ENCODE measurements at places on chromosomes 6 and 20.

DNA sequence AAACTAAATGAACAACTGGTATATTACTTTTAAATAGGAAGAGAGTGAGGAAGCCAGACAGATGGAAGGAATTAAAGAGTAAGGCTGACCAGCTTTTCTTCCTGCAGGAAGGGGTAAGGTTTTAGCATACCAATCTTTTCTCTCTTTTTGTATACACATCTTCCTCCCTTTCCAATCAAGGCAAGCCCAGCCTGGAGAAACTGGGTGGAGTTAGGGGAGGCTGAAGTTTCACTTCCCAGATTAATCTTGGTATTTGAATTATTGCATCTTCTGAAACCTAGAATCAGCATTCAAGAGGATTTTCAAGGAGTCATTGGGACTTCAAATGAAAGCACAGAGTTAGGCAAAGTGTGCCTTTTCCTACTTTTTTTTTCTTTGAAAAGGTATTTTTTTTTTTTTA is 33.1 kb downstream of the TMEM14A start:
- no peak for DNase-seq

DNA sequence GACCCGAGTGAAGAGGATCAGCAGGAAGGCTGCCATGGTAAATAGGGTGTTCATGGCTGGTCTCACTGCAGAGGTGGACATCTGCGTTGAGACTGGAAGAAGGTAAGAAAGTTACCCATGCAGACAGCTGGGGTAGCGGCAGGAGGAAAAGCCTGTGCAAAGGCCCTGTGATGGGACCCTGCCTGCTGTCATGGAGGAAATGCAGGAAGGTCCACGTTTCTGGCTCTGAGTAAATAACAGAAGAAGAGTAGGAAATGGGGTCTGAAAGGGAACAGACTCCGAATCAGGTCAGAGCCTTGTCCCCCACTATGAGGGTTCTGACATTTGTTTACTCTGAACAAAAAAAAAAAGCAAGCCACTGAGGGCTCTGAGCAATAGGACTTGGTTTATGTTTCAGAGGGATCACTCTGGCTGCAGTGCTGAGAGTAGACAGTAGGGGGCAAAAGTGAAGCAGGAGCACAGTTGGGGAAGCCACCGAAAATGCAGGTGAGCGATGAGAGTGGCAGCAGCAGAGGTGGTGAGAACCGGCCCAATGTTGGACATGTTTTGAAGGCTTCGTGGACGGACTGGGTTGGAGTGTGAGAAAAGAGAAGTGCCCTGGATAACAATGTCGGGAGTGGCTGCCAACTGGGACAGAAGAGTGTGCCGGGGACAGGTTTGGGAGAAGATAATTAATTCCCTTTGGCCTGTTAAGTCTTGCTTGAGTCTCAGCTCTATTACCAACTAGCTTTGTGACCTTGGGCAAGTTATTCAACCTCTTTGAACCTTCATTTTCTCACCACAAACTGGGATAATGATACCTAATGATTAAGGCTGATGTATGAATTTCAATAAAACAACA is 57.9 kb upstream of the MAP7 start:
- peak; percentile 68 for DNase-seq

DNA sequence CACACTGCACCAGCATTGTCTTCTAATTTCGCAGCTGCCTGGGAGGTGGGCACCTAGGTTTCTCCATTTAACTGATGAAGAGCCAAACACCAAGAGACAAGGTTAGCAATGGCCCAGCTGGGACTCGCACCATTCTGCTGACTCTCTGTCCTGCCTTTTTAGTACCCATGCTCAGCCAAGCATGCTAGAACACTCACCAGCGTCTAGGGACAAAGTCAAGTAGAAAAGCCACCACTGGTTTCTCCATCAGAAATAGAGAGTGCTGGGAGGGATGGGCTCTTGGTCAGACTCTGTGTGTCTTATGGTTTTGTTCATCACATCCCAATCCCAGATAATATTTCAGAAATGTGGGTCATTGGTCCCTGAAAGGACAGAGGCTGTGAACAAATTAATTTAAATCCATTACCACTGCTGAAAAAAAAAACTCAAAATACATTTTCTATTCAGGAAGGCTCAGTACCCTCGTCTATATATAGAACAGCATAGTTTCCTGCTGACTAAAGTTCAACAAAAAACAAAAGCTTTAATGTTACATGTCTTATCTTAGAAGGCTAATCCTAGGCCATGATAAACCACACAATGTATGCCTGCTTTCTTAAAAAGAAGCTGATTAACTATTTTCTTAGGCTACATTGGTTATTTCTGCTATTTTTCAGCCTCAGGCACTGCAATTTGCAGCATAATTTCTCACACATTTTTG is 111.0 kb downstream of the TBC1D7 start:
- no peak for DNase-seq

DNA sequence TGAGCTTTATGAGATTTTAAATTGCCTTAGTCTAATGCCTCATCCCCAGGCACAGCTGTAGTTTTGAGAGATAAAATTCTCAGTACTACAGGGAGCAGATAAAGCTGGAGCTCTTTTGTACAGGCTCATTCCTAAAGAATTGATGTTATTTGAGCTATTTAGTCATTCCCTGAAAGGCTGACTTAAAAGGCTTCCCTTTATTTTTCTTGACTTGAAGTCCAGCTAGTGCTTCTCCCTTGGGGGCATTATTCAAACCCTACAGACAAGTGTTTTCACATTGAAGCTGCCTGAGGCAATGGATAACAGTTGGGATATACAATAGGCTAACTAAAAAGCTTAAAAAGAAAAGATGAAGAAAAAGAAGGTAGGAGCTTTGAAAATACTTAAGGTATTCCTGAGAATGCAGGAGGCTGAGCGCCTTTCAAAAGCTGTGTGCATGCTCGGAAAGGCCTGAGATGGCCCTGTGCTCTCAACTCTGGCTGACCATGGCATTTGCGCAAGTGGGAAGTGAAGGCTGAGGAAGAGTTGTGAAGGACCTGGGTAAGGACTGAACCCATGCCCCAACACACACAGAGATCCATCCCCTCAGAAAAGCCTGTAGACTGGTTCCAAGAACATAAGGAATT is 315.1 kb downstream of the SMOC2 start:
- no peak for DNase-seq

GRCh38 chr6:138662471-138662870 is 111.1 kb upstream of the CCDC28A start:
- no peak for DNase-seq

DNA sequence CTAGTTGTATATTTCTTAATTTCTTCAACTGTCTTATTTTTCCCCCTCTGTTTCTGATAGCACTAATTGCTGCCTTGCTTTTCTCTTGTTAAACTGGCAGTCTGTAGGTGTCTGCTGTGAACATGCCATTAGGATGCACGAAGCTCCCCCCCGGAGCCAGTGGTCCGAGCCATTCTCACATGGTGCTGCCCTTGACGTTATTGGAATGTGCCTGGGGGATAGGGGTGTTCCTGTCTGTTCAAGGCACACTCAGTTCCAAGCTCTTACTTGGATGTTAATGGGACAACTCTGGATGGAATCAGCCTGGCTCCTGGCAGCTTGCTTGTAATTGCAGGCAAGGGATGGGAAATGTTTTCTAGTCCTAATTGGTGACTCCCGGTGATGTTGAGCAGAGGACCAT is 68.4 kb downstream of the RREB1 start:
- no peak for DNase-seq

DNA sequence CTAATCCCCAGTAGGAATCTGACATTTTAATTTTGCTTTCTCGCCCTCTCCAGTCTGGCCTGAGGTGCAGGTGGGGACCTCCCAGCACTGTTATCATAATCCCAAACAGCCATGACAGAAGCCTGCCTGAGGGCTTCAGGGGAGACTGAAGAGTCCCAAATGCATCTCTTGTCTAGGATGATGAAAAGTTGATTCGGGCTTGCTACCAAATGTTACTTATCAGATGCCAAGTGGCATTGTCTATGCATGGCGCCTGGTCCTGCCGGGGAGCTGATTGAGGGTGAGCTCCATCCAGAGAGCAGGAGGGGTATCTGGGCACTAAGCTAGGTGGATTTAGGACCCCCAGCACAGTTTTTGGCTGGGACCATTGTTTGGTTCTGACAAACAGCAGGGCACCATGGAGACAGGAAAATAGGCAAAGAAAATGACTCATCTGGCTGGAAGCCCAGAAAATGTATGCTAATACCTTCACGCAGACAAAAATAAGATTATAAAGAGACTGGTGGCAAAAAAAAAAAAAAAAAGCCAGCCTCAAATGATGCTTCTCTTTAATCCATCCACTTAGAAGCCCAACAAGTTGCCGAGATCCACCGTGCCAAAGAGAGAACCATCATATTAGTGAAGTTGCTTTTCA is 513.7 kb upstream of the SULF2 start:
- DNase-seq: no peak

GRCh38 chr6:90496258-90497016 is 90.4 kb downstream of the MAP3K7 start:
- no peak for DNase-seq

DNA sequence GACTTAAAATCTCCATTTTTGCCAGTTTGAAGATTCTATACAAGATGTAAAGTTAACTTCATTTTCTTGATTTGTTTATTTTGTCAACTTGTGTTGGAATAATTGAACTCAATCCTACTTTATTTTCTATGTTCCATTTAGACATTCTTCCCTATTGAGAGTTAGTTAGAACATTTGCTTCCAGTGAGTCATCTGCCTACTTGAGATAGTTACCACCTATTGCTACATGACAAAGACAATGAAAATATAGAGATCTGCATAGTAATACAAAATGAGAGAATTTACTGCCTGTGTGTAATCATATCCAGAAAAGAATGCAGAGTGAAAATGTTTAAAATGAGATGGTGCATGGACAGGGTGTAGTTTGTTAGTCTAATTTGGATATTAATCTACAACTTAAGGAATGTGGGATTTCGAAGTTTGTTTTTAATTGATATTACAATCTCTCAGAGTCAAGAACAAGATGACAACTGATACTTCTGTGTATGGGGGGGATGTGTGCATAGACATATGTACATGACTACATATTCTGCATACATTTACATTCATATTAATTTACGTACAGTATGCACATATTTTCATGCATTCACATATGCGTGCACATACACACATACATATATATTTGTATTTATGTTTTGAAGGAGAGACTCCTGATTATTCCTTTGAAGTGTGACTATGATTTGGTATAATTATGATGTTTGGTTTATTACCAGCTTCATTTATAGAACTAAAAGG is 420.1 kb downstream of the NKAIN2 start:
- no peak for DNase-seq

- no peak for DNase-seq
These were observed 194.4 kb downstream of the BTBD9 start for GRCh38 chr6:38445336-38445735.

GRCh38 chr6:116533233-116533957 is 12.1 kb downstream of the TRAPPC3L start:
- no peak for DNase-seq

- no peak for DNase-seq
These were observed 7.4 kb upstream of the SLC12A5 start for GRCh38 chr20:46021361-46022359.

DNA sequence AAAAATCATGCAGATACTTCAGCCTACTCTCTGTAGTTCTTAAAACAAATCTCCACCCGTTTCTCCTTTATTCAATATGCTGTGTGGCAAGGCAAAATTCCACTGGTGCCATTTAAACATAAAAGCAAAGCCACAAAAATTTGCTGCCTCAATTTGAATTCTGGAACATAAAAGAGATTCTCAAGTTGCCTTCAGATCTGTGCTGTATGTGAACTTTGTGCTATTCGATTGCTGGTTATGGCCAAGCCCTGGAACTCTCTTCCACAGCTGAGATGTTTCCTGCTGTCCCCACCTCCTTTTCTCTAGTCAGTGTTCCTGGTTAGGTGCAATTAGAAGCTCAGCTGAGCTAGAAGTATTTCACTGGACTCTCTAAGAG is 395.3 kb upstream of the BTBD3 start:
- no peak for DNase-seq

DNA sequence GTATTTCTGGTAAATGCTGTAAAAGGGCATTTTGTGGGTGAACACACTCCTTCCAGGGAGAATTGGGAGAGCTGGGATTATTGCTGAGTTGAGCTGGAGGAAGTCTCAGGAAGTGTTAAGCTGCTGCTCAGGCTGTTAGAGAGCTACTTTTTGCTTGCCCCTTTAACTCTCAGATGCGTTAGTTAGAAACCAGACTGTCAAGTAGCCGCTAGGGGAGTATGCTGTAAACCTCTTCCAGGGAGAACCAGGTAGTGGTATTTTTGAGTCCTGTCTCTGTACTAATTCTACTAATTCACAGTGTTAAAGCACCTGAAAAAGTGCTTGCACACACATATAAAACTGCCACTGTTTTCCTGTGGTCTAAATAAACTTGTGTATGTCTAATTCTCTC is 6.6 kb upstream of the GFRAL start:
- no peak for DNase-seq

- no peak for DNase-seq
These were observed 226.8 kb upstream of the TENT5A start for GRCh38 chr6:81979329-81979728.

GRCh38 chr6:127298475-127298874 is 31.8 kb downstream of the RNF146 start:
- no peak for DNase-seq

DNA sequence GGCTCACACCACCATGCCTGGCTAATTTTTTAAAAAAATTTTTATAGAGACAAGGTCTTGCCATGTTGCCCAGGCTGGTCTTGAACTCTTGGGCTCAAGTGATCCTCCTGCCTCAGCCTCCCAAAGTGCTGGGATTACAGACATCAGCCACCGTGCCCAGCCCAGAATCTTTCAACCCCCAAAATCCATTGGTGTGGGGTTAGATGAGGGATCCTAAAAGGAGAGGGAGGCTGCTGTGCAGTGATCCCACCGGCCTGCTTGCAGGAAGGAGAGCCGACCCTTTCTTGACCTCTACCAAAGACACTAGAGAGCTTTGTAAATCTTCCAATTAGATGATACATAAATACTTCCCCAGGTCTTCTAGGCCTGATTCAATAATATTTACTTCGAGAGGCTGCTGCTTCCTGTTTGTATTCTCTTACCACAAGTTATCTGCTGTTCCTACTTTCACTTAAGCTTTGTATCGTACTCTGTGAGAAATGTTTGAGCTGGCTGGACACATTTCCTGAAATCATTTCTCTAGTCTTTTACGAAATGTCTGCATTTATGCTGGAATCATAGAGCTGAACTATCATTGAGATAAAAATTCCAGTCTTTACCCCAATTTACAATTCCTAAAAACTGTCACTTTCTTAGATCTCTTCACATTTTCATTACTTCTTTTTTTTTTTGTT is 49.3 kb upstream of the IER3 start:
- no peak for DNase-seq
